Activated naive CD8-positive, alpha-beta T cell treated with anti-CD3 and anti-CD28 coated beads for 36 hours (primary cell): ENCODE measurements at places on chromosomes 7 and 10.

- DNase-seq: no peak
Measured at GRCh38 chr7:2152646-2153045, 80.1 kb downstream of the MAD1L1 start.

DNA sequence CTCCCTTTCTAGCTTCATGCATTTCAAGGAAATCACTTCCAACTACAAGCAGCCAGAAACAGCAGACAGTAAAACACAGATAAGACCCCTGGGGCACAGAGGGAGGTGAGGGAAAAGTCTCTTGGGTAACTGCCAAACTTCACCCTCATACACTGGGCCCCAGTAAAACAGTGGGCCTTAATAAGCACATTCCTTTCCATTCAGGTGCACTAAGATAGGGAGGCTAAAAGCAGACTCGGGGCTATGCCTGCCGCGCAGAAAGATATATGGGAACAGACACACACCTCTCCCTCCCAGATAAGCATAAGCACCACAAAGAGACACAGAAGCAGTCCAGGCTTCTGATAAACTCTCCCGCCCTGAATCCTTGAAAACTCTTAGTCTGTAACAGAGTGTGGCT is 117.0 kb downstream of the TYW1B start:
- DNase-seq: no peak

- no peak for DNase-seq
Measured at GRCh38 chr10:5349362-5349761, 15.4 kb upstream of the UCN3 start.

- DNase-seq: no peak
Measured at GRCh38 chr10:88442716-88443115, 140.4 kb downstream of the RNLS start.

DNA sequence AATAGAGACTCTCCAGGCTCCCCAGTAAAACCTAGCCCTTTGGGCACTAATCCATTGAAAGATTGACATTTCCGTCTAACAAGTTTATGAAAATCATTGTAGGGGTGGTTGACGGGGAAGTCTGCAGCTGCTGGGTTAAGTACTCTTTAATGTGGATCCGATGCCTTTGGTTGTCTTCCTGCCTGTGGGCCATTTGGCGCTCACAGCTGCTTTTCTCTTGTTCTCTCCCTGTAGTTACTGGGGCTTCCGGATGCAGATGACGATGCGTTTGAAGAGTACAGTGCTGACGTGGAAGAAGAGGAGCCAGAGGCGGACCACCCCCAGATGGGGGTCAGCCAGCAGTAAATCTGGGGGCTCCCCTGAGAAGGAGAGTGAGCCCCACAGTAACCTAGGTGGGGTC is 22.4 kb downstream of the MTURN start:
- peak; percentile 18 for DNase-seq

DNA sequence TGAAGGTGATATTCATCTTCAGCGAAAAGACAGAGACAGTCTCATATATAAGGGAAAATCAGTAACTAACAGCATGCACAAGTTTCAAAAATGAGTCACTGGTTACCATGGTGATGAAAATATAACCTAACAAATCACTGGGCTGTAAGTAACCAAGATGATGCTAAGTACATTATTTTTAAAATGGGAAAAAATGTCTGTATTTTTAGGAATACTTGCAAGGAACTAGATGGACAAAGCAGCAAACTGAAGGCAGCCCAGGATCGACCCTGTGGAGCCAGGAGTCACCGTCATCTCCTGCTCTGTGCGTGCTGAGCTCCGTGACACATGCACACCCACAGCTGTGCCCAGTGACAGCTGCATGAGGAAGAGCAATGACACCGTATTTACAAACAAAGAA is 137.3 kb downstream of the ELMO1 start:
- peak; percentile 7 for DNase-seq

DNA sequence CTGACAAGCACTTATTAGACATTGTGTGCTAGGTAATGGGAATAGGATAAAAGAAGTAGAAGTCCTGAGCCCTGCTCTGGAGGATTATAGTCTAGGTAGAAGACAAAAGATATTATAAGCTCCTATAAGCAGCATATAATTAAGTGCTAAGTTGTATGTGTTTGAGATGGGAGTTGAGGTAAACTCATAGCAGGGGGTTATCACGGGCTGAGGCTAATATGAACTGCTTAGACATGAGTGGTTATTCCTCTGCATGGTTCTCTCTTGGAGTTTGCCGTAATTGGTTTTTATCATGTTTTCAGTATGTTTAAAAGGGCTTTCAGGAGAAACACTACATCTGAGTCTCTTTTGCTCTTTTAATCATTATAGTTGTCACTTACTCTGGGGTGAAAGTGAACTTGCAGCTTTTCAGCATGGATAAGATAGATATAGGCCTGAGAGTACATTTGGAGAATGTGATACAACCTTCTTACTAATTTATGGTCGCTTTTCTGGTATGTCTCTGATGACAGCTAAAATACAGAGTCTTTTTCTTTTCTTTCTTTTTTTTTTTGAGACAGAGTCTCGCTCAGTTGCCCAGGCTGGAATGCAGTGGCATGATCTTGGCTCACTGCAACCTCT is 39.0 kb downstream of the SMNDC1 start:
- DNase-seq: no peak

DNA sequence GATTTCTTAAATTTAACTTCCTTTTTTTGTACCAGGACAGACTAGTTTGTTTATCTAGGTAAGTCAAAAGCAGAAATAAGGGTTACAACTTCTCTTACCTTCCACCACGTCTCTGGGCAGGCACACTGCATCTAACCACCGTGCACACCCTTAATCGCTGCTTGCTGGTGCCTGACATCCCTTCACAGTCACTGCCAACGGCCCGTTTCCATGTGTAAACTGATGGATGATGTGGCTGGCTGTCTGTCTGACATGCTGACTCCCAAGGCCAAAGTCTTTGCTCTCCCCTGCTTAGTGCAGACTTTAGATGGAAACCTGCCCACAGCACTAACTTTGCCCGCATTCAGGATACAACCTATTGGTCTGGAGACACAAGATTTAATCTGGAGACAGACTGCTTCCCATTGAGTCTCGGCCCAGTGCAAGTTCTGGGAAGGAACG is 1.1 kb downstream of the TMEM273 start:
- no peak for DNase-seq

DNA sequence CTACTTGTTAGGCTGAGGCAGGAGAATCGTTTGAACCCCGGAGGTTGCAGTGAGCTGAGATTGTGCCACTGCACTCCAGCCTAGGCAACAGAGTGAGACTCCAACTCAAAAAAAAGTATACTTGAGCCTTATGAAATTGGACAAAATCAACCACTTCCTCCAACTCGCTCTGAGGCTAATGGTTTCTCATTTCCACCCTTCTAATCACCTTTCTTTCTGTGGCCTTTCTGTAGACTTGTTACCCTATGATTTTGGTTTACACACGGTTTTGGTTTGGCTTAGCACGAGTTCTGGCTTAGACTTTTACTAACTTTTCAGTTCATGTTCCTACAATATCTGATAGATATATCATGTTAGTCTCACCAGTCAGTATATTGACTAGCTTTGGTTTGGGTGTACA is 152.0 kb downstream of the PHTF2 start:
- no peak for DNase-seq

- DNase-seq: no peak
Measured at GRCh38 chr7:136976504-136977251, 108.2 kb downstream of the CHRM2 start.

- no peak for DNase-seq
Measured at GRCh38 chr7:8211725-8212096, 50.3 kb downstream of the ICA1 start.

- no peak for DNase-seq
Measured at GRCh38 chr7:70612811-70613210, 519.1 kb upstream of the GALNT17 start.

DNA sequence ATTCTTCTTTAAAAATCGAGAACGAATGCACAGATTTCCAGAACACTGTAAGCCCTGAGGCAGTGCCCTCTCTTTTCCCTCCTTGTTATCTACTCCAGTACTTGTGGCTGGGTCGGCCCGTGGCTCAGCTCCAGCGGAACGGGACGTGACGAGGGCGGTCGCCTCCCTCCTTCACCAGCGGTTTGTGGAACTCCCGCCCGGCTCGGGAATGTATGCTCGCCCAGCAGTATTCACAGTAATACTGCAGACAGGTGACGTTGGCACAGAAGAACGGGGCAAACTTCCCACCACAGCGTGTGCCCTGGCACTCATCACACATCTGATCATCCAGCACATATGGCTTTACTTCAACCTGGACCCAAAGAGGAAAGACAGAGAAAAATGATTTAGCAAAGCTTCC is 128.5 kb downstream of the BTAF1 start:
- no peak for DNase-seq

- DNase-seq: no peak
Measured at GRCh38 chr7:5423306-5423975, at the start of gene TNRC18. TSS of gene TNRC18 (minus strand) at chr7:5423834. CDS start at chr7:5421246, 2,588 bp downstream.

DNA sequence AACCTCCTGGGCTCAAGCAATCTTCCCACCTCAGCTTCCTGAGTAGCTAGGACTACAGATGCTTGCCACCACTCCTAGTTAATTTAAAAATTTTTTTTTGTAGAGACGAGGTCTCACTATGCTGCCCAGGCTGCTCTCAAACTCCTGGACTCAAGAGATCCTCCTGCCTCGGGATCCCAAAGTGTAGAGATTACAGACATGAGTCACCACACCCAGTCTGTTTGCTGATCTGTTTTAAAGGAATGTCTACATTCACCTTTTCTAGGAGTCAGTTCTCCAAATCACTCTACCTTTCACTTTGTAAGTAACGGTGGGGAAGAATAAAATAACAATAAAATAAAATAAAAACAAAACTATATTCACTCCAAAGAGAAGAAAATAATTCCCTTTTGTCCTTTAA is 86.6 kb upstream of the AGBL3 start:
- no peak for DNase-seq

DNA sequence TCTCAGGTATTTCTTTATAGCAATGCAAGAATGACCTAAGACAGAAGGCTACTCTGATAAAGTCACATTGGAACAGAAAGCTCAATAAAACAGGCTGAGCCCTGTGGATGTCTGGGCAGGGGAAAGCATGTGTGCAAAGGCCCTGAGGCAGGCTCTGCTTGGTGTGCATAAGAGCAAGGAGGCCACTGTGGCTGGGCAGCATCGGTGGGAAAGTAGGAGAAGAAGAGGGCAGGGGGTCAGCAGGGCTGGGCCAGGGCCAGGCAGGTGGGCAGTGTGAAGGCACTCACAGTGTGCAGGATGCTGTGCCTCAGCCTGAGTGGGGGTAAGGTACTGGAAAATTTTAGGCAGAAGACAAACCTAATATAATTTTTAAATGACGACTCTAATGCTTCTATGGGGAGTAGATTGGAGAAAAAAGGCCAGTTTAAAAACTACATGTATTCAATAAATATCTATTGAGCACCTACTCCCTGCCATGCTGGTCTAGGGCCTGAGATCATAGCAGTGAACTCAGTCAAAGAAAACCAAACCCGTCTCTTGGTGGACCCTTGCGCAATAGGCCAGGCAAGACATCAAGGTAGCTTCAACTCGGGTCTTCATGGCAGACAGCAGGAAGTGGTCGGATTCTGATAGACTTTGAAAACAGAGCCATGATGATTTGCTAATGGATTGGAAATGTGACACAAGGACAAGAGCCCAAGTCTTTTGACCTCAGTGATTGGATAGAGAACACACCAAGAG is 572.3 kb downstream of the TCERG1L start:
- DNase-seq: no peak

DNA sequence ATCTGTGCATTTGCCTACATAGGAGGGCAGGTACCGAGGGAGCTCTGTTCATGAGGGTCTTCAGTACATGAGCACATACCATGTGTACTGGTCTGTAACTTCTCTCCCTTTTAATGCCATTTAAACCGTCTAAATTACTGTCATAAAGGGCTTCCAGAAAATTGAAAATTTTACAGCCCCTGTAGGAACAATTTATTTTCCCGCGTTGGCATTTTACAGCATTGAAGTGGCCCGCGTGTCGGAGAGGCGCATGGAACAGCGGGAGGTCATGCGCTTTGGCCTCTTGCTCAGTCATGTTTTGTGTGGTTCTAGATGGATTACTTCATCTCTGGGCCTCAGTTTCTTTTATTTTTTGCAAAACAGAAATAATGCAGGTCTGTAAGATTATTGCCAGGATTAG is 9.8 kb downstream of the WIPI2 start:
- no peak for DNase-seq

DNA sequence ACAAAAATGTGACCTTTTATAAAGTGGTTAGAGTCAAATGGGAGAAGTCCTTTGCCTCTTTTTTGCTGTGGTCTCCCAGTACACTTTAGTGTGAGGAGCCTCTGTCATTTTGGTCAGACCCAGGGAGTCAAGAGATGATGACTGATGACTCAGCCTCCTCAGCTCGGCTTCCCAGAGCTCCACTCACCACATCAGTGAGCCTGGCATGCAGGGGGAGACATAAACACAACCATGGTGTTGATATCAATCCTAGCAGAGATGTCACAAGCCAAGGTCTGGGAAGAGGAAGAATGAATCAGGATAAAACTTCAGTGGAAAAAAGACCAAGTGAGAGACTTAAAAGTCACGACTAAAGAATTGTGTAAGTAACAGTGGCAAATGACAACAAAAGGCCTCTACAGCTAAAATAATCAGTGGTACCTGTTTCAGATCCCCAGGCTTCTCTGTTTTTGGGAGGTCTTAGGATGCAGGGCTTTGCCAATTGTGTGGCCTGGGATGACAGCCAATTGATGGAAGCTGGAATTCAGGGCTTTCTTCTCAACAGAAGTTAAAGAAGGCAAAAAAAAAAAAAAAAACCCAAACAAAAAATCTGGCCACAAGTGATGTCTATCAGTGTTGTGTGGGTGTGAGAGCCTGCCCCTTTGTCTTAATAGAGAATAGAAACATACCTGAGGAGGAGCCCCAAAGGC is 50.2 kb downstream of the TFAM start:
- DNase-seq: peak; percentile 40

DNA sequence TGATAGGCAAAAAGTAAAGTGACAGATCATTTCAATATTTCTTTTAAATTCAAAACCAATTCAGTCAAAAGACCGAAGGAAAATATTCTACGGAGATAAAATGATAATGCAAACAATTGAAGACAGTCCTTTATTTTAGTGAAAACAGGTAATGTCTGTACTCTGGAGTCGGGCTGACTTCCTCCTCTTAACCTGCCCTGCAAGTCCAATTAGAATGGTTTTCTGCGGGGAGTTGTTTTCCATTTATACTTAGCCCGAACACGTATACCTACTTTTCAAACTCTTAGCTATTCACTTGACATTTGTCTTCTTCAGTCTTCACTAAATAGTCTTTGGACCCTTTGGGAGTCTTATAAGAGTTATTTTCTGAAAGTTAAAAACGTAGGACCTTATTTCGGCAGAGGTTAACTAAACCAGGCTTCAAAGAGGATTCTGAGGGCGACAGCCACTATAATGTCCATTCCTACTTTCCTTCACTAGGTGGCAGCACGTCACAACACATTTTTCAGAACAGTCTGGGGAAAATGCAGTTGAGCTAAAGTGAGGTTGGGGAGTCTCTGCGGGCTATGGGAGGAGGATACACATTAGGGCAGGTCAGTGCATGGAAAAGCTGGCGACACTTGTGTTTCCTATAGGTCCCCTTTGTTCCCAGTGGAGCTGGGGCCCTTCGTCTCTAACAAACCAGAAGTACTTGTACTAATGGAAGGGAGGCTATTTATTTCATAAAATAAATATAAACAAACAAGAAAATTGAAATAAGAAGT is 472.0 kb downstream of the KCNMA1 start:
- peak; percentile 23 for DNase-seq

- no peak for DNase-seq
Measured at GRCh38 chr7:101278461-101279292, 33.8 kb upstream of the FIS1 start.

- no peak for DNase-seq
Measured at GRCh38 chr10:97117372-97117771, 68.4 kb downstream of the SLIT1 start.

- no peak for DNase-seq
Measured at GRCh38 chr10:86291616-86292340, 74.8 kb downstream of the GRID1 start.

- no peak for DNase-seq
Measured at GRCh38 chr10:34589275-34589674, 225.8 kb downstream of the PARD3 start.
